ENCODE measurements at places on chromosomes 6 and 20.

DNA sequence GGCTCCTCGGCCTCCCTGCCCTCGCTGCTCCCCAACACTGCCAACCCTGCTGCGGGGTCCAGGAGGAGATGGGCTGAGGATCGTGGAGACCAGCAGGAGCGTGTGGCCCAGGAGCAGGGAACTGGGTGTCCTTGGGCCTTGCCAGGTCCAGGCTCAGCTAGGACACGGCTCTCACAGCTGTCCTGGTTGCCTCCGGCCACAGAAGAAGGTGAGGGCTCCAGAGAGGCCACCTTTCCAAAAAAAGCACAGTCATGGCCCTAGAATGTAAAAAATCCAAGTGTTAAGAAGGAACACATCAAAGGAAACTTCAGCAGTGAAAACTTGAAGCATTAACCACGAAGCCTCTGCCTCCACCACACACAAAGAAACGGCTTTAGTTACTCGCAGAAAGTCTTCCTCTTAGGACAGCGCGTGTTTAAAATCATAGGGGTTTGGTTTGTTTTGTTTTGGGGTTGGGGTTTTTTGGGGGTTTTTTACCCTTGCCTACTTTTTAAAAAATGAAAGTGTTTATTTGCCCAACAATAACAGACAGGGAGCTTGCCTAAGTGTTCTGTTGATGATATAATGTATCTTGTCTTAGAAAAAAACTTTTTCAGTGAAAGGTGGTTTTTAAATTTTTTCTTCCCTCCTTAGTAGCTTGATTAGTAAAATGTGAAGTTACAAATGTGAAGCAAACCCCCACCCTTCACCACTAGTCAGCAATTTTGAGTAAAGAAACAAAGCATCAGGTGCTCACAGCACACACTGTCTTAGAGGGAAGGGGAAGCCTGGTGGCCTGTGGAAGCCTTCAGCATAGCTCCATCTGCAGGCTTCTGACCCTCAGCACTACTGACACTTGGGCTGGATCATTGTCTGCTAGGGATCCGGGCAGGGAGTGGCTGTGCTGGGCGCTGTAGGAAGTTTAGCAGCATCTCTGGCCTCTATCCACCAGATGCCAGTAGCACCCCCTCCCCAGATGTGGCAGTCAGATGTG lies 60.0 kb downstream of the PTPN1 start:
- DNase-seq = no peak

GRCh38 chr6:85137865-85138264 lies 312.0 kb upstream of the NT5E start:
- DNase-seq = no peak

DNA sequence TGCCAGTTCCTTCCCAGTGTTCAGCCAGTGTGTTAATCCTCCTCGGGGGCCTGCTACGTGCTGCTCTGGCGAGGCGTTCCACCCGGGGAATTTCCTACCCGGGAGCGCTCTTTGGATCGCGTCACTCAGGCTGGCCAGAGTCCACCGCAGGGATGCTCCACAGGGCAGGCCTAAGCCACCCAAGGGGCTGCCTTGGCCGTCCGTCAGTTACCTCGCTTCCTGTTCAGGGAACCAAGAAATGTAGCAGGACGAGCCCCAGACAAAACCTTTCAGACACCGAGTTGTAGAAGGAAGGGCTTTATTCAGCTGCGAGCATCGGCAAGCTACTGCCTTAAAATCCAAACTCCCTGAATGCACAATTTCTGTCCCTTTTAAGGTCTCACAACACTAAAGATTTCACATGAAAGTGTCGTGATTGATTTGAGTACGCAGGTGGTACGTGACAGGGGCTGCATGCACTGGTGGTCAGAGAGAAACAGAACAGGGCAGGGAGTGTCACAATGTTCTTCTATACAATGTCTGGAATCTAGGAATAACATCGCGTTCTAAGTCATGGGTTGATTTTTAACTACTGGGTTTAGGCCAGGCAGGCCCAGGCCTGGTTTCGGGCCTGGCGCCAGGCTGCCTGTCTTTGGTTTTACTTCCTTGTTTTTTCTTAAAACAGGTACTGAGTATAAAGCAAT lies 15.7 kb upstream of the POU5F1 start:
- no peak for DNase-seq

- no peak for DNase-seq
These were observed 887 bp downstream of the TSPYL1 start for GRCh38 chr6:116278854-116279231.

DNA sequence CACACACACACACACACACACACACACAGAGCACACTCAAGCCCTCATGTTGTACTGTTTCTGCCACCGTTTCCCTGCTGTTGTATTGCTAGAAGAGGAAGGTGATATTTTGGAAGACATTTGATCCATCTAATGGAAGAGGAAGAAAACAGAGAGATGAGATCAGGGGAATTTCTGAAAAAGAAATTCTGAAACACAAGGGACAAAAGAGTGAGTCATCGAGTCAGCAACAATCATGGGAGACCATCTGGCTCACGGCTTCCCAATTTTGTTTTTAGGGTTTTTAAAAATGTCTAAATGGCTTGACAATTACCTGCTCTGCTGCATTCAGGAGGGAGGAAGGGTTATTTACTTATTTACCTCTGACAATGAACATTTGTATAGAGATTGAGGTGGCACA lies 22.0 kb downstream of the SOX4 start:
- DNase-seq = no peak

DNA sequence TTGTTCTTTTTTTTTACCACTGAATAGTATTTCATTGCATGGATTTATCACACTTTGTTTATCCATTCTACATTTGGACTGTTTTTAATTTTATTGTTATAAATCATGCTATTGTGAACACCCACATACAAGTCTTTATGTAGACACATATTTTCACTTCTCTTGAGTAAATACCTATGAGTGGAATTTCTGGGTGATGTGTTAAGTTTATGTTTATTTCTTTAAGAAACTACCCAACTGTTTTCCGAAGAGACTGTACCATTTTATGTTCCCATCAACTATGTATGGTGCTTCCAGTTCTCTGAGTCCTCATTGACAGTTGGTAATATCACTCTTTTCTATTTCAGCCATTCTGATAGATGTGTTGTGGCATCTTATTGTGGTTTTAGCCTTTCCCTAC lies 54.0 kb downstream of the RIN2 start:
- DNase-seq = no peak

GRCh38 chr6:170276369-170277057 lies 14.4 kb downstream of the DLL1 start:
- DNase-seq = no peak

GRCh38 chr6:81969814-81970213 lies 217.3 kb upstream of the TENT5A start:
- no peak for DNase-seq
